ENCODE measurements at places on chromosomes 7 and 10.

DNA sequence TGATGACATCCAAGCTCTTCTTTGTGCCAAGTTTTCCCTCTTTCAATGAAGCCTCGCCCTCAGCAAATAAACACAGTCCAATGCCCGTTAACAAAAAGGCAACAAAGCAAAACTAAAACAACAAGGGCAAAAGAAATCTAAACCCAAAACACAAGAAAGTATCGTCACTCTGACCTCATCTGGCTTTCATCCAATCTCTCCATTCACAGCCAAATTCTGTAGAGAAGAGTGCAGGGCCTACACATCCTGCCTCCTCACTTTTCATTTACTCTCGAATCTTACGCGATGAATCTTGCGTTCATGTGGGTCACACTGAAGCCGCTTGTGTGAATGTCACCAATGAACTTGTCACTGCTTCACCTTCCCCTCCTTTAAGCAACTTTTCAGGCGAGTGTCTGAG is 15.9 kb upstream of the AKR1E2 start:
- DNase-seq: peak; percentile 79

DNA sequence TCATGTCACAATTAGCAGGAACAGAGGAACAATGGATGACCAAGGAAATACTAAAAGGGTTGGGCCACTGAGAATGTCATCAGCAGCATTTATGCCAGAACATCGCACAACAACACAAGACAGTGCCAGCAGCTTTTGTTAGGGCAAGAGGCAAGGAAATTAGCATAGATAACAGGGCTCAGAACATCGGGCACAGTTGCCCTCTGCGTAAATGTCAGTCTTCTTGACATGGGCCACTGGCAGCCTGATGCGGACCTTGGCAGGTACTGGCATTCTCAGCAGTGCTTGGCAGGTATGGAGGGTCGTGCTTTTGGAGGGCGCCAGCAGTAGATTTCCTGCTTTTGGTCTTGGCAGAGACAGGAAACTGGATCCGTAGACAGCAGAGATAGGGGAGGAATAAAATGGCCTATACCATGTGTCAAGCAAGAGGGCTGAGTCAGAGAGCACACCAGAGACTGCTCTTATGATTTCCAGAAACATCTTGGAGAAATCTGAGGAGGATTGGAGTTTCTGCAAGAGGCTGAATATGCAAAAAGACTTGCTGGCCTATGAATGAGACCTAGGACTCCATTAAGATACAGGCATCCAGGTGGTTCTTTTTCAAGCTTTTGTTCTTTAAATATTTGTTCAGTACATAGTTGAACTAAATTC is 371.5 kb upstream of the MTPN start:
- DNase-seq: peak; percentile 2

GRCh38 chr10:30392564-30392990 is 41.4 kb upstream of the MAP3K8 start:
- peak; percentile 82 for DNase-seq

DNA sequence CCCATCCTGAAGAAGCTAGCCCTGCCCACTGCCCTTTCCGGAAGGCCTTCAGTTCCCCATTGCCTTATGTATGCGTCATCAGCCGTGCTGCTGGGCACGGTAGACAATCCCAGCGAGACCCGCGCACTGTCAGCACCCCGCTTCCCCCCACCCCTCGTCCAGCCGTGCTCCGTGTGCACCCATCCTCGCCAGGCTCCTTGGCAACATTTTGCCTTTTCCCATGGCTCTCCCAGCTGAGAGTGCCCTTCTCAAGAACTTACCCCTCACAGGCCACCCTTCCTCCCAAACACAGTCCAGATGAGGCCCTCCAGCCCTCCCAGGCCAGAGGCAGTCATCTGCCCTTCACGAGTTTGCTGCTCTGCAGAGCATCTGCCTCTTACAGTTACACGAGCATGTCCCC is 633.8 kb upstream of the FOXK1 start:
- DNase-seq: no peak

Data from astrocyte of the hippocampus (primary cell).